ENCODE measurements at places on chromosomes 1 and 21.
A peak's percentile ranks its signal among the peaks of the same experiment; 100 is the strongest.

DNA sequence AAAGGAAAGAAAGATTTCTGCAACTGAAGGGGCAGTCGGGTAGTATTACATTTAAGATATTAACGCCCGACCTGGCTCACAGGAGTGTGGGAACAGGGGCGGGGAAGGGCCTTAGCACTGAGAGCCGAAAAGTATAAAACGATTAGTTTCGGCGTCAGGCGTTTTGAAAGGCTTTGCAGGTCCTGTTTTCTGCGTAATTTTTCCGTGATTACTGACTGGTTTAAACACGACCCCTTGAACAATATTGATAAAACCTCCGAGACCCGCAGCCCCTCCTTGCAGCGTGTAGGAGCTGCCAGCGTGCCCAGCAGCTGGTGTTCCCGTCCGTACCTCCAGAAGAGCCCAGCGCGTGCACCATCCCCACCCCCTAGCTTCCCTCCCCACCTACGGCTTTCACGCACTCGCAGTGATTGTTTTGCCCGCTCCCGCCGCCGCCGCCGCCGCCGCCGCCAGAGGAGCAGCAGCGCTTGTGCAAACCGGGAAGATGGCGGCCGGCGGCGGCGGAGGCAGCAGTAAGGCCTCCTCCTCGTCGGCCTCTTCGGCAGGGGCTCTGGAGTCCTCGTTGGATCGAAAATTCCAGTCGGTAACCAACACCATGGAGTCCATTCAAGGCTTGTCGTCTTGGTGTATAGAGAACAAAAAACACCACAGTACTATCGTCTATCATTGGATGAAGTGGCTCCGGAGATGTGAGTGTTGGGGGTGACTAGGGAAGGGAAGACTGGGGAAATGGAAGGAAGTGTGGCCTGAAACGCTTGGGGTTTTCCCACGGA lies 470 bp downstream of the RPRD2 start:
- DNase-seq: peak; percentile 75

GRCh38 chr1:236099355-236099974 lies 34.6 kb upstream of the NID1 start:
- no peak for DNase-seq

DNA sequence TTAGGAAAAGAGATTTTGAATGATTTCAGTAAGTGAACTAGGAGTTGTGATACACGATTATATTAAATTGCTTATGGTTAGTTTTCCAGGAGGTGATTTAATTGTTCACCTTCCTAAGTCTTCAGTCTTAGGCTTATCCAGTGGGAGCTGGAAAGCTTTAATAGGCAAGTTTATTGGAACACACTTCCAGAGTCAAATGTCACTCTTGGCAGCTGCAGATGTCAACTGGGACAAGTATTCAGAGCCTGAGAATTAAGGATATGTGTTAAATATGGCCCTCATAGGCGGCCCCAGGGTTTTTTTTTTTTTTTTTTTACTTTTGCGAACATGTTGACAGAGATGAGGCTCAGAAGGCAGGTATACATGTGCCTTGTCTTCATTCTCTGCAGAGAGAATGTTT lies 29.2 kb downstream of the UCK2 start:
- no peak for DNase-seq

GRCh38 chr1:11929849-11930248 lies 3.6 kb upstream of the KIAA2013 start:
- DNase-seq: no peak

- DNase-seq: no peak
Observed at GRCh38 chr1:22250724-22251123, 107.8 kb upstream of the WNT4 start.

DNA sequence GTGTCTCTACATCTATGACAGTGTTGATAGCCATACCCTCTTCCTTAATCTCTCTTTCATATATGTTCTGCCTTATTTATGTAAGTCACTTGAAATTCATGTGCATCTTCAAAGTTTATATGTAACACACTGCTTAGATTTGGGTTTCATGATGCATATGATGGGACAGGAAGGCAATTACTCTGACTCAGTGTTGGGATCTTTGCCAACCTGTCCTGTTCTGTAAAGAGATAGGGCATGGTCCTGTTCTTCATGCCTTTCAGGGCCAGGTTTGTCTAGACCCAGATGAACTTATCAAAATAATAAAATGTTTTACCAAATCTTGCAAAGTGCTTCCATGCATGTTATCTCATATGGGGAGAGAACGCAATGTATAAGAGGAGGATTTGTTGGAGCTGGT lies 69.5 kb downstream of the TMPRSS15 start:
- DNase-seq: no peak

DNA sequence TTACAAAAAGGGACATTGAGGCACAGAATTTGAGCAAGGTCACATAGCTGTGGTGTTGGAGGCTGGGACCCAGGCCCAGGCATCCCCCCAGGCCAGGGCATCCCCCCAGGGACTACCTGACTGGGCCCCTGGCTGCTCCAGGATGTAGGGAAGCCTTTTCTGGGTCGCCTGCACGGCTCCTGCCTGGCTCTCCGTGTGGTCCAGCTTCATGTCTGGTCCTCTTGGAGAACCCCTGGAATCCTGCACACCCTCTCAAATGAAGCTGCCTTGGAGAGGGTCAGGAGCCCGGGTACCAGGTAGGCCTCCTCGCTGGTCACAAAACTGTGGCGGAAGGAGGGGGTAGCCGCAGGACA lies 919 bp upstream of the CELSR2 start:
- no peak for DNase-seq

GRCh38 chr21:29384683-29385359 lies 86.1 kb downstream of the BACH1 start:
- no peak for DNase-seq

GRCh38 chr21:46216132-46216747 lies 12.3 kb downstream of the LSS start:
- no peak for DNase-seq

- DNase-seq: no peak
Observed at GRCh38 chr1:216779686-216780085, 56.5 kb upstream of the ESRRG start.

DNA sequence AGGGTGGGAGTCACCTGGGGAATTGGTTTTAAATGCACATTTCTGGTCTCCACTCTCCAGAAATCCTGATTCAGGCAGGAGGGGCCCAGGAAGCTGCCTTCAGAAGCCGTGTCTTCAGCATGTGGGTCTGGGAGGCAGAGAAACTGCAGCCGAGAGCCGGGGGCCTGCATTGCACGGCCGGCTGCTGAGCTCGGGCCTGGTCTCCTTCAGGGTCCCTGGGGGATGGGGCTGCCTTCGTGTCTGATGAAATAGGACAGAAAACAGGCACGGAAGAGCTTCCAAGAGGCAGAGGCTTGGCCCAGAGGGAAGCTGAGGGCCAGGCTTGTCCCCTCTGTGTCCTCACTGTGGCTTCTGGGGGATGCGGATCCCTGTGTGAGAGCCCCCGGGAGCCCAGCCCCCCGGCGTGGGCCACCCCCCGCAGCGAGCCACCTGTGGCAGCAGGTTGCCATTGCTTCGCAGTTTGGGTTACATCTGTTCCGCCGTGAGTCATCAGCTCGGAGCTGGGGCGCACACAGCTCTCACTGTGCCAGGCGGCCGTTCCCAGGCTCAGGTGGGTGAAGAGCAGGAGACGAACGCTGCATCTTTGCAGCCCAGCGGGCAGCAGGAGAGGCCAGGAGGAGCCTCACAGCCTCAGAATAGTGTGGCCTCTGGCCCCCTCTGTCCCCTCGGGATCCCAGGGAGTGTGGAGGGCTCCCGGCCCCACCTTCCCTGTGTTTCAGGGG lies 72.4 kb downstream of the AJAP1 start:
- DNase-seq: no peak

DNA sequence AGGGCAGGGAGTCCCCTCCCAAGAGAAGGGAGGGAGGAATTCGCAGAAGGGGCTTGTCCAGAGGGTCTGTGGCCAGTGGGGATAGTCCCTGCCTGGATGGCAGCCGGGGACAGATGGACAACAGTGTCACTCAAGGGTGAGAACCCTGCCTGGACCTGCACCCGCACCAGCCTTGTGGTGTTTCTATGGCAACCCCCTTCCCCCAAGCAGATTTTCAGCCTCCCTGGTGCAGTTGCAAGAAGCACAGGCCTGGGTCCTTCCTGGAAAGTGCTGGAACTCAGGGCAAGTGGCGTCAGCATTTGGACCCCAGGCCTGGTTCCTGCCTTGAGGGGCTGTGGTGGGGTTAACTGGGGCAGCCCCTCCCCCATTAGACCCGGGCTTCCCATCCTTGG lies 83.8 kb upstream of the ACTL8 start:
- no peak for DNase-seq

- no peak for DNase-seq
Observed at GRCh38 chr1:43205671-43206070, 33.5 kb downstream of the CFAP57 start.

DNA sequence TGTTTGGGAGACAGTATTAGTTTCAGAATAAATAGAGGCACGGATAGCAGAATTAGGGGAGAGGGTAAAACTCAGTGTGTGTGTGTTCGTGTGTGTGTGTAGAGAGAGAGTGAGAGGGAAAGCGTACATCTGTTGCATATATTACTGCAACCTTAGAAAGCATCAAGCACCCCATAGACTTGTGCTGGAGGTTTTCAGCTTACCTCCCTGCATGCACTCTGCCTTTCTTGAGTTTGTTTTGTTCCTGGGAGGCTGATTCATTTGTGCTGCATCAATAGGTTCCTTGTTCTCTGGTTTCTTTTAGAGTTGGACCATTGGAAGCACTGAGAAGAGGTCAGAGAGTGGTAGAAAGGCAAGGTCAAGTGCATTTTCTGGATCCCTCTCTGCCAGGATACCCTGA lies 104.4 kb upstream of the KCNK1 start:
- DNase-seq: no peak

DNA sequence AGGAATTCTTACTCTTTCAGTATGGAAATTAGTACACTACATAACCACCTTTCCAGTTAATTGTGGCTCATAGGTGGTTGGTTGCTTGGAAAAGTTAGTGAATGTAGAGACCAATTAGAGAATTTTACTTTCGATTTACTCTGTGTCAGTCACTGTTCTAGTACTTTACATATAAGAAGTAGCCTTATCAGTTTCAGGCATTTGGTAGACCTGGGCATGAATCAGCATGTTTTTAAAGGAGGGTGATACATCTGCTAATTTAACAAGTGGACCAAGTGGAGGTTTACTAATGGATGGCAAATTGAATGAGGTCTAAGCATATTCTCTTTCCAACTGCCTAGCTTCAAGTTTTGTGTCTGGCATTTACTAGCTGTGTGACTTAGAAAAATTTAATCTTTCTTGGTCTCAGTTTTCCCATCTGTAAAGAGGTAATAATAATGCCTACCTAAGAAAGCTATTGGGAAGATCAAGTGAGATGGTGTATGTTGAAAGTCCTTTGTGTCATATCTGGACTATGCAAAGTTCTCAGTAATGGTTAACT lies 1158.6 kb downstream of the PLA2G4A start:
- no peak for DNase-seq

DNA sequence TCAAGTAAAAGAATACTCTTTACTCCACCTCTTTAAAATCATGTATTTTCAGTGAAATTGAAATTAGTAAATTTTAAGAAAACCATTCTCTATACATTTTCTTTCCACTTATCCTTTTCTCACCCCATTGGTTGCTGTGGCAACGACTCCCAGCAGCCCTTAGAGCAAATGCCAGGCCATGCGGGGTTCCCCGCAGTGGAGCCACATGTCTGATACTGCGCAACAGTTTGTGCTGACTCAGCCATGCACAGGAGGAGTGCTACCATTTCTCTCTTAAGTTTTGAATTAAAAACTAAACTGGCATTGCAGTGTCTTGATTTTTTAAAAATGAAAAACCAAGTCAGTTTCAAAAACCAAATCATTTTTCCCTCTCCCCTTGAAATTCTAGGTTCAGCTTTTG lies 214.1 kb upstream of the L1TD1 start:
- no peak for DNase-seq

DNA sequence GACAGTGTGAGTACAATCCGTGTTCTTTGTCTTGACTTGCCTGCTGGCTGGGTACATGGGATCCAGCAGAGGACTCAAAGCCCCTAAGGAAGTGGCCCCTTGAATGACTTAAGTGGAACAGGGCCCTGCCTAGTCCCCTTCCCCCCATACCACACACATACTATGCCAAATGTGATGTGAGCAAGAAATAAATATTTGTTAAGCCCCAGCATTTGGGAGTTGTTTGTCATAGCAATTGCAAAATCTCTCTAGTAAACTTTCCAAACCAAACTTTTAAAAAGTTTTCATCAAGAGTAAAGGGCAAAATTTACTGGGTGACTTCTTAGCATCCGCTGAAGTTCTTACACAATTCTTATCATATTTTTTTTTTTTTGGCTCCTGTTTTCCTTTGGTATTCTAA lies 32.5 kb upstream of the CACHD1 start:
- DNase-seq: no peak

GRCh38 chr1:65792669-65793358 lies at the start of gene PDE4B:
TSS of gene PDE4B (plus strand) at chr1:65792895.
- DNase-seq: no peak

GRCh38 chr1:103129796-103130195 lies 21.5 kb upstream of the COL11A1 start:
- no peak for DNase-seq

DNA sequence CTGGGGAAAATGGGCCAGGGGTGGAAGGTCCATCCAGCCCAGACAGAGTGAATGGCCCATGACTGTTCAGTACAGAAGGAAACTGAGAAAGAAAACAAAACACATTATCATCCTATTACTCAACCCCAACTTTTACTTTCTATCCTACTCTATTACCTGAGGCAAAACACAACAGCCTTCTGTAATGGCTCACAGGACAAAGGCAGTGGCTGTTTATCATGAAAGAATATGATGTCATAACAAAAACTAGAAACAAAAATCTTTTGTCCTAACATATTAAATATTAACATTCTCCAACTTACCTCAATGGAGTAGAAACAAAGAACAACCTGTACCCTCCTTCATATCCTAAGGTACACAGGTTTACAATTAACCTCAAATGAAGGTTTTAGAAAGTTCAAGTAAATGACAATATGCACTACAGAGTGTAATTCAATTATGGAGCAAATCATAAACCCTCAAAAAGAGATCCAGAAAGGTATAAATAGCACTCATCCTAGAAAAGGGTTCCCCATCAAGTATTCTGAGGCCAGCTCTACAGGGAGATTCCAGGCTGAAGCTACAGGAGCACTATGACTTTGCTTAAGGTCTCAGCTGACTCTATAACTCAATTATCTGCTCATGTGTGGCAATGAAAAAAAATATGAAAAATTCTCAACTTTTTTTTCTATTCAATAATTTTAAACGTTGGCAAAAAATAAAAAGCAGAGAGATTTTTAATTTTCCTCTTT lies 15.1 kb downstream of the ELK4 start:
- DNase-seq: no peak

DNA sequence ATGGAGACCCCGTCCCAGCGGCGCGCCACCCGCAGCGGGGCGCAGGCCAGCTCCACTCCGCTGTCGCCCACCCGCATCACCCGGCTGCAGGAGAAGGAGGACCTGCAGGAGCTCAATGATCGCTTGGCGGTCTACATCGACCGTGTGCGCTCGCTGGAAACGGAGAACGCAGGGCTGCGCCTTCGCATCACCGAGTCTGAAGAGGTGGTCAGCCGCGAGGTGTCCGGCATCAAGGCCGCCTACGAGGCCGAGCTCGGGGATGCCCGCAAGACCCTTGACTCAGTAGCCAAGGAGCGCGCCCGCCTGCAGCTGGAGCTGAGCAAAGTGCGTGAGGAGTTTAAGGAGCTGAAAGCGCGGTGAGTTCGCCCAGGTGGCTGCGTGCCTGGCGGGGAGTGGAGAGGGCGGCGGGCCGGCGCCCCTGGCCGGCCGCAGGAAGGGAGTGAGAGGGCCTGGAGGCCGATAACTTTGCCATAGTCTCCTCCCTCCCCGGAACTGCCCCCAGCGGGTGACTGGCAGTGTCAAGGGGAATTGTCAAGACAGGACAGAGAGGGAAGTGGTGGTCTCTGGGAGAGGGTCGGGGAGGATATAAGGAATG lies 505 bp downstream of the LMNA start:
- no peak for DNase-seq

GRCh38 chr1:180691322-180691913 lies 59.6 kb downstream of the XPR1 start:
- no peak for DNase-seq
